ENCODE measurements at places on chromosomes 7 and 10.
A peak's percentile ranks its signal among the peaks of the same experiment; 100 is the strongest.

- DNase-seq, result peak; percentile 42
These were observed 1212.8 kb downstream of the REEP3 start for GRCh38 chr10:64733980-64734379.

- DNase-seq, result peak; percentile 16
These were observed 441 bp downstream of the FBH1 start for GRCh38 chr10:5890452-5890915.

GRCh38 chr7:111174510-111174909 lies 83.6 kb downstream of the LRRN3 start:
- no peak for DNase-seq

DNA sequence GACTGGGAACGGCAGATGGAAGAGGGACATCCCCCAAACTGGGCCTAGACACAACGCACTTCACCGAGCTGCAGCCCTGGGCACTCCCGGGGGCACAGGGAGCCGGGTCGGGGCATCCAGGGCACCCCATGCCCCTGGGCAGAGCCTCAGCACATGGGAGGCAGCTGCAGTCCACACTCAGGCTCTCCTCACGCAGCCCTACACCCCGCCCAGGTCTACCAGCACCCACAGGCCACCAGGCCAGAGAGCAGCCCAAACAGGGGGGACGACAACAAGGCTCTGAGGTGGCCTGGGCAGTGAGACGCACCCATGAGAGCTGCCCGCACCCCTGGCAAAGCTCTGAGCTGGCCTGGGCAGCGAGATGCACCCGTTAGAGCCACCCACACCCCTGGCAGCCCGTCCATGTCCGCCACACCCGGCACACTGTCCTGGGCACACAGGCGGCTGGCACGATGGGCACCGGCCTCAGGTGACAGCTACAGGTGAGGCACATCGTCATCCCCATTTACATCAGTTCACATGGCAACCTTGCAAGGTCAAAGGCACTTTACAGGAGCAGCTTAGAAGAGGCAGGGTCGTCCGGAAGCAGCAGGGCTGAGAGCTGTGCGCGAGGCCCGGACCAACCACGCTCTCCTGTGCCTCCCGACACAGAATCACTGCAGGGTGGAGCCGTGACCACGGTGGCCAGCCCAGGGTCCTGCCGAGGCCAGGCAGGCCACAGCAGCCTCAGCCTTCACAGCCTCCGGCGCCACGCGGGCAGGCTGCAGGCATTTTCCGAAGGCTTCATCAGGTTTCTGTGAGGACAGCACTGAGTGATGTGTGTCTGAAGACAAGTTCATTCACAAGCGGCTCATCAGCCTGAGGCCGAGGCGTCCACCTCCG lies 228.6 kb downstream of the MAD1L1 start:
- no peak for DNase-seq

DNA sequence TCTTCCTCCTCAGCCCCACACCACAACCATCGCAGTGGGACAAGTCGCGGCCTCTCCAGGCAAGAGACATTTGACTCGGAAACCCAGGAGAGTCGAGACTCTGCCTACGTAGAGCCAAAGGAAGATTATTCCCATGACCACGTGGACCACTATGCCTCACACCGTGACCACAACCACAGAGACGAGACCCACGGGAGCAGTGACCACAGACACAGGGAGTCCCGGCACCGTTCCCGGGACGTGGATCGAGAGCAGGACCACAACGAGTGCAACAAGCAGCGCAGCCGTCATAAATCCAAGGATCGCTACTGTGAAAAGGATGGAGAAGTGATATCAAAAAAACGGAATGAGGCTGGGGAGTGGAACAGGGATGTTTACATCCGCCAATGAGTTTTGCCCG lies 112.1 kb downstream of the NSUN6 start:
- no peak for DNase-seq

- DNase-seq, result no peak
These were observed 5.8 kb downstream of the LIPJ start for GRCh38 chr10:88592381-88592780.

GRCh38 chr7:34747176-34747781 lies 89.3 kb downstream of the NPSR1 start:
- no peak for DNase-seq

GRCh38 chr7:130926001-130926691 lies 192.1 kb upstream of the KLF14 start:
- no peak for DNase-seq
